ENCODE measurements at places on chromosomes 7 and 10.

DNA sequence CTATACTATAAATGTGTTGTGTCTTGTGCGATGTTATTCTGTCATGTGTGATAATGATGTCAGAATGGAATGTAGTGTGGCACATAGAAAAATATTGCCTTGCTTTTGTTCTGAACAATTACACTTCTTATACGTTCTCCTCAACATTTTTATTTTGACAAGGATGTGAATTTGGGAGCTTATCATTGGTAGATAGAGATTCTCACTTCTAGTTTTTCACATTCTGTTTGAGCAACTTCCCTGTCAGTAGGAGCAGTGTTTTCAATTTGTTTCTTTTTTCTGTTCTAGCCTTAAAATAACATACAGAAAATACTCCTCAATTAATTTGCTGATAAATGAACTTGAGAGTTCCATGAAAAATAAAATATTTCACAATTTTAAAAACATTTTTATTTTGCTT, 17.6 kb downstream of the SUN3 start:
- no peak for DNase-seq

DNA sequence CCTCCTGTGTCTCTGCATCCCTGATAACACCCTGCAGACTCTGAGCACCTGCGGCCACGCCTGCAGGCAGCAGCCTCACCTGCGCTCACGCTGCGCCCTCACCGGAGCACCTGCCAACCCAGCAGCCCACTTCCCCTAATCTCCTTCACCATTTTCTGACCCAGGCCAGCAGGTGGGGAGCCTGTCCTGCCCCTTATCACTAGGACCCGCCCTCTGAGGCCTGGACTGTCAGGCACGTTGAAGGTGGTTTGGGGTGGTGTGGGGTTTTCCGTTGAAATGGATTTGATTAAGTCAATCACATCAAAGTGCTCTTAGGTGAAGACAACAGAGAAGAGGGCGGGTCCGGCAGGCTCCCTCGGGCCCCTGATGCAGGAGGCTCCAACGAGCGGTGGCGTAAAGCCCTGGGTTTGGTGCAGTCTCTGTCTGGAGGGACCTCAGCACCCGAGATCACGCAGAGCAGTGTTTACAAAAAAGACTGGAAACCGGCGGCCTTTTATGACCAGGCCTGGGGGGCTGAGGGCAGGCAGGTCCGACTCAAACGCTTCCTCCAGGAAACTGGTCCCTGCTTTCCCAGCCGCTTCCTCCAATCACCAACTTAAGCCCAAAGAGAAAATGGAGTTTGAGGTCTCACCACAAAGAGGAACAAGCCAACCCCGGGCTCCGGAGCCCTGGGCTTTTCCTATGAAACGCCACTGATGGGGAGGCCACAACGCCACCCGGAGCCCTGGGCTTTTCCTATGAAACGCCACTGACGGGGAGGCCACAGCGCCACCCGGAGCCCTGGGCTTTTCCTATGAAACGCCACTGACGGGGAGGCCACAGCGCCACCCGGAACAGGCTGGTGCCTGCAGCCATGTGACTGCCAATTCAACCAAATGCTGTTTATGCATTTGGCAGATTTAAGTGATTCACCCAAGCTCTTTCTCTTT, 45.5 kb downstream of the DPYSL4 start:
- no peak for DNase-seq

DNA sequence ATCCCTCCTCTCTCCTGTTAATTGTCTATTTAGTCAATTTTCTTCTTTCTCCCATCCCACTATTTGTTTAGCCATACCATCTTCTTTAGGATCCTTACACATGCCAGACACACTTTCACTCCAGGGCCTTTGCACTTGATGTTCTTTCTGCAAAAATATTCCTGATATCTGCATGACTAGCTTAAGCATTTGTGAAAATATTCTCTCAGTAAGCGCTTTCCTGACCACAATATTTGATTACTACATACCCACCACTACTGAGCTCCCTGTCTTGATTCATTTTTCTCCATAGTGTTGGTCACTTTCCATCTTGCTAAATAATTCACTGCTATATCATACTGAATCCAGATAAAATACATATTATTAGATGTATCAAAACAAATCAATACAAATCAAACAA, 75.1 kb downstream of the SEMA3D start:
- no peak for DNase-seq

GRCh38 chr7:105775580-105775979, 100.8 kb downstream of the ATXN7L1 start:
- DNase-seq, result no peak

DNA sequence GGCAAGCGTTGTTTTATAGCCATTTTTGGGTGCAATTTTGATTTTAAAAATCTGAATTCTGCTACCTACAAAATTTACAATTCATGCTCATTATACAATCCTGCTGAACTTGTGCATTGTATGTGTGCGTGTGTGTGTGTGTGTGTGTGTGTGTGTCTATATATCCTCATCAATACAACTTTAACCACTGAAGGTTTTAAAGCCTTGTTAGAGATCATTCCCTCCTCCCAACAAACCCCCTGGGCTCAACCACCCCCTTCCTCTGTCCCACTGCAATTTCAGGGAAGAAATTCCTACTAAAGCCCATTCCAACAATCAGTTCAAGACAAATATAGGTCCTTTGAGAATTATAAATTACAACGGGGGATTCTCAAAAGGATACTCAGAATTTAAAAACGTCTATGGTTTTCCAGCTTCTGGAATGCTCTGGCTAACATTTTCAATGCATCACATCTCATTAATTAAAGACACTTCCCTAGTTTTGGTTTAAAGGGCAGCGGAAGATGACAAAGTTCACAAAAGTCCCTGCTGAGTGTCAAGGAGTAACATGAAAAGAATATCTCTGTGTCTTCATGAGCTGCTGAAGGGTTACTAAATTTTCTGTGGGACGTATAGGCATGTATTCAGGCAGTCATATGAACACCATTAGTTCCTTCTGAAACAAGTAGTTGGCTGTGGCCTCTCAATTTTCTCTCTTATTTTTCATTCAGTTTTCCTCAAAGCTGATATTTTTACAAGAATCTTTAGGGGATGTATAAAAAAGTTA, 889 bp upstream of the SEMA3A start:
- no peak for DNase-seq

GRCh38 chr7:133771788-133772419, 355.2 kb upstream of the LRGUK start:
- no peak for DNase-seq

- no peak for DNase-seq
Observed at GRCh38 chr10:33328253-33328652, 6.2 kb downstream of the NRP1 start.

DNA sequence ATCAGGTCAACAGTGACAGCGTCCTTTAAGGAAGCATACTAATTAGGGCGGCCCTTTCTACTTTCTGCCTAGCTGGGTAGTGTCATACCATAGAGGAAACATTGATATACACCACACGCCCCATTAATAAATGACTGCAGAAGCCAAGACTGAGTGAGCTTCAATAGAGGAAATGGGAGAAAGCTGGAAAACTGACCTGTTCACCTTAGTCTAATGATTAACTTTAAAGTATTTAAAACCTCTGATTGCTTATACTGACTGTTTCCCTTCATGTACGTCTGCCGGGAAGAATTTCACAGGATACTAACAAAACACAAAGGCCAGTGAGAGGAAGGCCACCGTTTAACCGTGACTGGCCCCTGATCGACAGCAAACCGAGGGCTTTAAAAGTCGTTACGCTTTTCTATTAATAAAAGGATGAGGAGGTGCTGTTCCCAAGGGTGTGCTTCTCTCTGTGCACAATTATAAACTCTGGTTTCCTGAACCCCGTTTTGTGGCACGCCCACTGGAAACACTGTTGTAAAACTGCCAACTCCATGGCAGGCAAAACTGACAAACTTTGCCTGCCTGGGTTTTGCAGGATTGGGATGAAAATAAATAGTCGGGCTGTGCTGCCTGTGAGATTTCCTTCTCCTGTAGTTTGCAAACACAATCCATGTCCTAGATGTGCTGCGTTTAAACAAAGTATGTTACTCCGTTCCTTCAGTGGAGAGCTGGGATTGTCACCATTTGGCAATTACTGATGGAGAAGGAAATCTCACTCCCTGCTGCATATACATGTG, 137.6 kb downstream of the NRP1 start:
- DNase-seq, result no peak

- no peak for DNase-seq
Observed at GRCh38 chr10:21160116-21160515, 263.0 kb upstream of the NEBL start.

DNA sequence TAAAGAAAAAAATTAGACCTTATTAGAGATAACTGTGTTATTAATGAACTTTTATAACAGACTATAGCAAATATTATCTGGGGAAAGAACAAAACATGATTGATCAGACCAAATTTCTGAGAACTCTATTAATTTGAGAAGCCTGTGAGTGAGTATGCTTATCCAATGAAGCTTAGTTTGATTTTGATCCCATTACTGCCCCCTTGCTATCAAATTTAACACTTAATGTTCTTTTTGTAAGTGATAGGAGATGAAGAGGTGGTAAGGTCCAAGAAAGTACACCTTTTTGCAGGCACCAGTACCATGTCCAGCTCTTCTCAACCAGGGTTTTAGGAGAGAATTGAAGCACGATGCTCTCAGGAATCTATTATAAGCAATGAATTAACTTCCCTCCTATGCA, 49.9 kb downstream of the ZNF365 start:
- DNase-seq, result no peak

DNA sequence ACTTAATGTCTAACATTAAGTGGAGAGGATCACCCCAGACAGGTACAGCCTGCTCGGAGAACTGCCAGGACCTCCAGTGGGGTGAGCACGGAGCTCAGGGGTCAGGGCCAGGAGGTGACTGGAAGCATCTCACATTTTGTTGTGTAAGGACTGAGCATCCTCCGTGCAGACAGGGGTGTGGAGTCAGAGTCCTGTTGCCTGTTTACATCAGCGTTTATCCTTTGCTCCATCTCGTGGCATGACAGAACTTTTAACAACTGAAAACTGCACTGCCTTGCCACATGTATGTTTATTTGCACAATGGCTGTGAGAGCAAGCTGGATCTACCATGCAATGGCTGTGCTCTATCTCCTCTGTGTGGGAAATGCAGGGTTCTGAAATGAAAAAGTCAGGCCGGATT, 175.4 kb upstream of the AKR1E2 start:
- peak; percentile 49 for DNase-seq

DNA sequence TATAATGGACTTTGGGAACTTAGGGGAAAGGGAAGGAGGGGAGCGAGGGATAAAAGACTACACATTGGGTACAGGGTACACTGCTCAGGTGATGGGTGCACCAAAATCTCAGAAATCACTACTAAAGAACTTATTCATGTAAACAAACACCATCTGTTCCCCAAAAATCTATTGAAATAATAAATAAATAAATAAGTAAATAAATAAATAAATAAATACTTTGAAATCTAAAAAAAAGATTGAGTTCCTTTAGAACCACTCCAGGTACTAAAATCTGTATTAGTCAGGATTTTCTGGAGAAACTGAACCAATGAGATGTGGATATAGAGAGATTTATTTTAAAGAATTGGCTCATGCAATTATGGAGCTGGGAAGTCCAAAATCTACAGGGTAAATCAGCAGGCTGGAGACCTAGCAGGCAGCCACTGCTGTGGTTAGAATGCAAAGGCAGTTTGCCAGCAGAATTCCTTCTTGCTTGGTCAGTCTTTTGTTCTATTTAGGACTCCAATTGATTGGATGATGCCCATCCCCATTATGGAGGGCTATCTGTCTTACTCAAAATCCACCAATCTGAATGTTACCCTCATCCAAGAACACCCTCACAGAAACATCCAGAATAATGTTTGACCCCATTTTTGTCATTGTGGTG, 8.9 kb downstream of the IGFBP1 start:
- no peak for DNase-seq

DNA sequence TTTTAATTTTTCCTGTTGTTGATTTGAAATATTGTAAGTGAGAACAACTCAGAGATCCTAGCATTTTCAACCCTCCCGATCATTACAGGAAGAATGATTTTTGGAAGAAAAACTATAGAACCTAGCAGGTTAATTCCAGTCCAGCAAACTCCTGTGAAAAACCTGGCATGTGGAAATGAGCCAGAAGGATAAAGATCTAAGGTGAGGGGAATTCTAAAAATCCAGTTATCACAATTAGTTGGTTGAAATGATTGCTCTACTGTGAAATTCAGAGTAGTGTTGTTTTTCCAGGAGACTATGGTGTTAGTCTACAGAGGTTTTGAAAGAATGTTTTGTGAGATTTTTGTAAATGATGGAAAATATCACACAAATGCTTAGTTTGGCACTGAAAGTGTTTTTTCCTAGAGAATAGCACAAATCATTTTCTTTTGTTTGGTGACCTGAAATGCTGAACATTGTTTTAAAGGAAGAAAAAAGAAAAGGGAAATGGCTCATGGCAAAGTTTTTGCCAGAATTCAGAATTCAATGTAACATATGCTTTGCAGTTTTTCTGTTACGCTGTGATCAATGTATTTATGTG, 152.4 kb upstream of the SLC26A5 start:
- DNase-seq, result no peak

- DNase-seq, result no peak
Observed at GRCh38 chr10:132668048-132668394, 117.9 kb downstream of the NKX6-2 start.

- DNase-seq, result no peak
Observed at GRCh38 chr7:115674467-115675024, 356.0 kb downstream of the TFEC start.

DNA sequence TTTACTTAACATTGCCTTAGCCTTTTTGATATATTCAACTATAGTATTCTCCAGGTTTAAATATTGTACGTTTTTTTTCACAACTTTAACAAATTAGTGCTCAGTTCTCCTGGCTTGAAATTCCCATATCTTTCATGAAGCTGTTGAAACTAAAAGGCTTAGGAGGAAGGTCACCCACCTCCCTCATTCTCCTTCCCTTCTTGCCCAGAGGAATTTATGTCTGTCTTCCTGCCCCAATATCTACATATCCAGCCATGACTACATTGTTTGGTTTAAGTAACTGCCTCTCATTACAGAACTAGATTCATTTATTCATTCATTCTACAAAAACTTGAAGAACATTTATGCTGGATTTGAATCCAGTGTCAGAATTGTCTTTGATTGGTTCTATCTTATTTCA, 254.8 kb upstream of the C7orf33 start:
- DNase-seq, result no peak

DNA sequence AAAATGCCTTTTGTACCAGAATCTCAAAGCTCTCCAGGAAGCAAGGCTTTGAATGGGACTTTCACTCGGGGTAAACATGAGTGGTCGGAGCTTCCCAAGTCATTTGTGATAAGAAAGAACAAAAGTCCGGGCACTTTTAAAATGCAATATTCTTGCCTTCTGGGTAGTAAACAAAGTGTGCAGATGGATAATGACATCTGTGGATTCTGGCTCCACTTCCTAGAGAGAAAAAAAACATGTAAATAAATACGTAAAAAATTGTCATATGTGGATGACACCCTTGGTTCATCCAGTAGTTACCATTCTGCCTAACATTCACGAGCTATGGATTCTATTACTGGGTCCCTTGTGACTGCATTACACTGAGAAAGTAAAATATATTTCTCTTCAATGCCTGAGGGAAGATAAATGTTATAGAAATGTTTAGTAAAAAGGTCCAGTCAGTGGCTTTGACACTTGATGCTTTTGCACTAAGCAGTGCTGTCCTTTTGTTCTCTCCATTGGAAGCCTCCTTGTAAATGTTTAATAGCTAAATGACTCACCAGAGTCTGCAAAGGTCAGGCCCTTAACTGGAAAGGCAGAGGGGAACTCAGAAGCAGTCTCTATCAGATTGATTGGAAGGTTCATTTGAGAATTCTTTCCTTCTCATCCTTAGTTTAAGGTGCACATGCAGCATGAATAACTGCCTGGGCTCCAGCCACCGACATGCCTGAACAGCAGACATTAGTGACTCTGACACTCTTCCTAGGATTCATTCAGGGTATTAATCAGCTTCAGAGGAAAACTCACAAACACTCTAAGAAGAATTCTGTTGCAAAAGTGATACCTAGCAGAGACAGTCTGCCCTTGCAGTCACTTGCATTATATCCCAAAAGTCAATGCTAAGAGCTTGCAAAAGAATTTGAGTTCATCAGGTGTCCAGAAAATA, 11.7 kb upstream of the EDRF1 start:
- DNase-seq, result peak; percentile 24

Data from GM04504 (cell line).